AG04449 (cell line): ENCODE measurements at places on chromosomes 4 and X.

- DNase-seq, result no peak
Observed at GRCh38 chr4:184329659-184330400, 112.2 kb upstream of the ENPP6 start.

DNA sequence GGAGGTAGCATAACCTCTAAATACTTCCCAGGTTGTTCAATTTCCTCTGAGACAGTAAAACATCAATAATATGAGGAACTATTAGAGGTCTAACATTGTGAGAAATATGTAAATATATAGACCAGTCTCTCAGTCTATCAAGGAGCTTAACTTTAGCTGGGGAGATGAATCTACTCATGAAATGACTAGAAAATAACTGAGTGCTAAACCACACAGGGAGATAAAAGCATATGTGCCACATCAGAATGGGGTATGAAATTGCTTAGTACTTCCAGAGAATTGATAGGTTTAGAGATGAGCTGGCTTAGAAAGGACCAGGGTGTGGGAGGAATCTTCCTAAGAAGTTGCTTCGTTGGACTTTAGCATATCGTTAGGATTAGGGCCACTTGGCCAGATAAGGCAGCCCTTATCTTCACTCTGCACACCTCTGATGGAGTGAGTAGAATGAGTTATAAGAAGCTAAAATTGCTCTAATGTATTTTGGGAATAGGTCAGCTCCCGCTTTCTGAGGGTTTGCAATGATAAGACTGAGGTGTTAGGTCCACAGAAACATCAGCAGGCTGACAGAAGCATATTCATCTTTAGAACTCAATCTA is 299.2 kb downstream of the UNC5C start:
- no peak for DNase-seq

- DNase-seq, result no peak
Observed at GRCh38 chr4:6225469-6225868, 25.1 kb upstream of the JAKMIP1 start.

DNA sequence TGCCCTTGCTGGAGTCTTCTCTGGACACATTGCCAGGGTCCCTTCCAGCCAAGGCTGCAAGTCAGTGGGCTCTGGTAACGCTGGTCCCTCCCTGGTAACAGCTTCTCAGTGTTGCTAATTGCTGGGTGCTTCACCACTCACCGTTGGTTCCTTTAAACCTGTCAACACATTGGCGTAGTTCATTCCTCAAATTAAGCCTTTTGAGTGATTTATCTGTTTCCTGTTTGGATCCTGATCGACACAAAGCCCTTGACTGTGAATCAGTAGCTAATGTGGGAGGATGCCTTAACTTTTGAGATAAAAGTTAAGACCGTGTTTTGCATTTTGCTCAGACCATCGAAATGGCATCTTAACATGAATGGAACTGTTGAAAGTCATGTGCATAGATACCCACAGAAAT is 125.9 kb downstream of the AMELX start:
- no peak for DNase-seq

GRCh38 chr4:154086247-154086646 is 297.4 kb upstream of the SFRP2 start:
- no peak for DNase-seq
